ENCODE measurements at places on chromosomes 7 and 10. TPM values are rescaled to one million over a fixed set of nuclear protein-coding genes. Genes with fewer than 3 reads are reported as not detected.

The SEMA4G gene
- total RNA-seq, result 1.1 TPM

The INMT gene
- 15.6 TPM for total RNA-seq

GRCh38 chr7:22487978-22488642 lies 11.9 kb downstream of the STEAP1B start:
- H3K4me3 ChIP-seq, result no peak overlapping the region
- no peaks in the 10 kb centered on the region for H3K27me3 ChIP-seq
- no peak for DNase-seq
- H3K36me3 ChIP-seq, result no peaks in the 10 kb centered on the region
- H3K4me1 ChIP-seq, result peaks cover 8% of the 10 kb centered on the region

GRCh38 chr10:44352316-44353127 lies 32.4 kb downstream of the CXCL12 start:
- no peaks in the 10 kb centered on the region for H3K36me3 ChIP-seq
- H3K4me1 ChIP-seq, result no peaks in the 10 kb centered on the region
- no peak overlapping the region for H3K4me3 ChIP-seq
- H3K27ac ChIP-seq, result no peak overlapping the region
- no peaks in the 10 kb centered on the region for H3K27me3 ChIP-seq

The PRTFDC1 gene
- total RNA-seq, result 3.8 TPM

GRCh38 chr7:41588341-41588740 lies 114.5 kb downstream of the INHBA start:
- no peak overlapping the region for H3K27ac ChIP-seq
- no peak overlapping the region for H3K4me3 ChIP-seq
- no peaks in the 10 kb centered on the region for H3K4me1 ChIP-seq
- DNase-seq, result no peak
- no peaks in the 10 kb centered on the region for H3K36me3 ChIP-seq
- H3K27me3 ChIP-seq, result no peaks in the 10 kb centered on the region

The C10orf90 gene
- total RNA-seq, result not detected

The TEX36 gene
- not detected for total RNA-seq

The ZNF467 gene
- 48.5 TPM for total RNA-seq

DNA sequence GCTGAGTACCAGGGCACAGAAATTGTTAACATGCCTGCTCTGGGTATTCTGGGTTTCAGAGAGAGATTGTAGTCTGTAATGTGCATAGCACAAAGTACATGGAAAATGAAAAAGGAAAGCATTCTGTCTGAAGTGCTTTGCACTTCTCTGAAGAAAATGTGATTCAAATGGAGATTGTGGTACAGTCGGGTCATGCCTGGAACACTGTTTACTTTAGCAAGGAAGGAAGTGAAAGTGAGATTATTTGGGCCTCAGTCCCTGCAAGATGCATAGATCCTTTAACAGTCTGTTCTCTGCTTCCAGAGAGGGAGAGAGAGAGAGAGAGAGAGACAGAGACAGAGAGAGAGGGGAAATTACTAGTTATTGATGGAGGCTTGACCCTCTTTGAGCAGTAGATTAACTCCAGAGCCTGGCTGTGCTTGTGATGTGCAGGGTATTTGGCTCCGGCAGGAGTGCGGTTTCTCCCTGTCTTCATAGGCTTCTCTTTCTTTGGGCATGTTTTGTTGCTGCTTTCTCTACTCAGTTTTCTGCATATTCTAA lies 5.4 kb downstream of the VWC2 start:
- DNase-seq, result no peak
- H3K36me3 ChIP-seq, result no peaks in the 10 kb centered on the region
- no peak overlapping the region for H3K4me3 ChIP-seq

- no peak overlapping the region for H3K4me3 ChIP-seq
Observed at GRCh38 chr10:80579849-80580637, 42.3 kb downstream of the SH2D4B start.

- no peaks in the 10 kb centered on the region for H3K27me3 ChIP-seq
- no peaks in the 10 kb centered on the region for H3K36me3 ChIP-seq
- H3K4me3 ChIP-seq, result no peak overlapping the region
- no peaks in the 10 kb centered on the region for H3K4me1 ChIP-seq
Observed at GRCh38 chr7:82530361-82530760, 86.8 kb upstream of the CACNA2D1 start.

The MSMB gene
- total RNA-seq, result not detected

- no peak for DNase-seq
- H3K4me1 ChIP-seq, result peaks cover 18% of the 10 kb centered on the region
- peaks cover 28% of the 10 kb centered on the region for H3K27me3 ChIP-seq
- no peak overlapping the region for H3K4me3 ChIP-seq
Observed at GRCh38 chr7:128176696-128177095, 64.4 kb upstream of the LEP start.

DNA sequence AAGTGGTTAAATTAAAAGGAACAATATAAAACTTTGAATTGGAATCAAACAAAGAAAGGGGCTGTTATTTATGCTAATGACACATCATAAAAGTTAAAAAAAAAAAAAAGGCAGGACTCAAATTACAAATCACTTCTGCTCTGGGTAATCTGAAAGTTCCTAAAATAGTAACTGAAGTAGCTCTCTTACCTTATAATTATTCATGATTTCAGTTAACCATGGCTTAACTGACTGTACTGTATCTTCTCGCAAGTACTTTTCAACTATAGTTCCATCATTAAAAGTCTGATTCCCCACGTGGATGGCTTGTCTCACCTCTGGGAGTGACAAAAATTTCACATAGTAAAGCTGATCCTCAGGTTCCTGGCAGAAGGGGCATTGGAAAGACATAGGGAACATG lies 82.5 kb downstream of the CPVL start:
- no peaks in the 10 kb centered on the region for H3K27me3 ChIP-seq
- H3K36me3 ChIP-seq, result peaks cover 11% of the 10 kb centered on the region
- H3K4me1 ChIP-seq, result no peaks in the 10 kb centered on the region
- no peak for DNase-seq
- H3K27ac ChIP-seq, result no peak overlapping the region

- H3K4me3 ChIP-seq, result no peak overlapping the region
- H3K27ac ChIP-seq, result no peak overlapping the region
- H3K36me3 ChIP-seq, result no peaks in the 10 kb centered on the region
- H3K4me1 ChIP-seq, result no peaks in the 10 kb centered on the region
- DNase-seq, result no peak
- no peaks in the 10 kb centered on the region for H3K27me3 ChIP-seq
Observed at GRCh38 chr10:64275001-64275400, 753.8 kb downstream of the REEP3 start.

The UBTD1 gene
- 12.0 TPM for total RNA-seq

The LAMB4 gene
- 0.20 TPM for total RNA-seq

- no peak overlapping the region for H3K4me3 ChIP-seq
- no peaks in the 10 kb centered on the region for H3K36me3 ChIP-seq
- H3K4me1 ChIP-seq, result no peaks in the 10 kb centered on the region
Observed at GRCh38 chr10:19800161-19800560, 16.1 kb upstream of the PLXDC2 start.

GRCh38 chr7:1928645-1929348 lies 258.7 kb downstream of the ELFN1 start:
- H3K36me3 ChIP-seq, result no peaks in the 10 kb centered on the region
- no peaks in the 10 kb centered on the region for H3K27me3 ChIP-seq
- H3K27ac ChIP-seq, result no peak overlapping the region
- no peak overlapping the region for H3K4me3 ChIP-seq
- H3K4me1 ChIP-seq, result peaks cover 48% of the 10 kb centered on the region
- peak; percentile 64 for DNase-seq

GRCh38 chr10:83612050-83612449 lies 527.3 kb upstream of the GHITM start:
- no peaks in the 10 kb centered on the region for H3K4me1 ChIP-seq
- H3K27ac ChIP-seq, result no peak overlapping the region
- H3K36me3 ChIP-seq, result no peaks in the 10 kb centered on the region
- H3K27me3 ChIP-seq, result no peaks in the 10 kb centered on the region
- no peak overlapping the region for H3K4me3 ChIP-seq

DNA sequence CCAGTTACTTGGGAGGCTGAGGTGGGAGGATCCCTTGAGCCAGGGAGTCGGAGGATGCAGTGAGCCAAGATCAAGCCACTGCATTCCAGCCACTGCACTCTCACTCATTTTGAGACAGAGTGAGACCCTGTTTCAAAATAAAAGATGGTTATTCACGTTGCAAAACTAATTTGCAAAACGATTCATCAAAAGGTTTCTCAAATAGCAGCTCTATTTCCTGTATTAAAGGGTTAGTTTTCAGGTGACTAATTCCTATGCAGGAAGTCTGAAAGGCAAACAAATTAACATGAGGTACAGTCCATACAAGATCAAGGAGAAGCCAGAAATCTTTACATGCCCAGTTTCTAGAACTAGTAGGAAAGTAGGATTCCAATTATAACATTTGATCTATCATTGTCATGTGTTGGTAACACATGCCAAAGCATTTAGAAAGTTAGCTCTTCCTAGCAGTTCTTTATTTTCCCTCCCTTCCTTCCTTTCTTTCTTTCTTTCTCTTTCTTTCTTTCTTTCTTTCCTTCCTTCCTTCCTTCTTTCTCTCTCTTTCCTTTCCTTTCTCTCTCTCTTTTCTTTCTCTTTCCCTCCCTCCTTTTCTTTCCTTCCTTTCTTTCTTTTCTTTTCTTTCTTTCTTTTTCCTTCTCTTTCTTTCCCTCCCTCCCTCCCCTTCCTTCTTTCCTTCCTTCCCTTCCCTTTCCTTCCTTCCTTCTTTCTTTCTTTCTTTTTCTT lies 49.3 kb downstream of the DENND2A start:
- no peak overlapping the region for H3K27ac ChIP-seq
- no peaks in the 10 kb centered on the region for H3K27me3 ChIP-seq
- no peak overlapping the region for H3K4me3 ChIP-seq
- DNase-seq, result no peak

The AOC1 gene
- total RNA-seq, result 0.69 TPM

The FAM241B gene
- 2.2 TPM for total RNA-seq

The AKR1D1 gene
- total RNA-seq, result not detected

- no peaks in the 10 kb centered on the region for H3K36me3 ChIP-seq
- no peak overlapping the region for H3K27ac ChIP-seq
- H3K4me1 ChIP-seq, result no peaks in the 10 kb centered on the region
- no peaks in the 10 kb centered on the region for H3K27me3 ChIP-seq
- peak; percentile 93 for DNase-seq
Observed at GRCh38 chr7:149414745-149415390, 46.0 kb downstream of the ZNF777 start.

DNA sequence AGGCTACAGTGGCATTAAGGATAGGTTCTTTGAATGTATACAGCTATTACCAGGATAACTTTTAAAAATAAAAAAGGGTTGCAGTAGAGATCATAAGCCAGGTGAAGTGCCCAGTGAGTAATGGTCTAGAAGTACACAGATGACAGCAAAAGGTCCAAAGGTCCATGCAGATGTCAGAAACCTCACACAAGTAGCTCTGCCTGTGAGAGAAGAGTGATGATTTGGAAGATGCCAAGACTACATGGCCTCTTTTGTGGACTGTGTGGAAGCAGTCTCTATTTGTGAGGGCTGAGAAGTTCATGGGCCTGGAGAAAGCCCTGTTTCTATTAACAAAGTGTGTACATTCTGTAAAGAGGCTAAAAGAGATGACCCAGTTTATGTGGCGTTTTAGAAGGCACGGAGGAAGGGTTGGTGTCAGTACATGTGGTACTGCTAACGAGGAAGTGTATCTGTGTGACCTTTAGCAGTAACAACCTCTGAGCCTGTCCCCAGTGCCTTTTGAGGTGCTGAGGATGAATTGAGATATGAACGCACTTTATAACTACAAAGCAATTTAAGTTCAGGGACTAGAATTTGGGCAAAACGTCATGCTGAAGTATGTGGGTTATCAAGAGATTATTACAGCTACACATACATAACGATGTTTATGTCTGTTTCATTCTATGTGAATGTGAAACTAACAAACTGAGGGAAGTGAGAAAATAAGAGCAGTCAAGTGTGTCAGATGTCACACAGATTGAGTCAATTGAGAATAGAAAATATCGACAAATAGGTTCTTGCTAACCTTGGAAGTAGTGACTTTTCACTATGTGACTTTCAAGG lies 7.6 kb downstream of the CYCS start:
- no peak overlapping the region for H3K4me3 ChIP-seq
- peaks cover 16% of the 10 kb centered on the region for H3K36me3 ChIP-seq
- peak overlapping the region; percentile 70 for H3K27ac ChIP-seq
- H3K4me1 ChIP-seq, result peaks cover 25% of the 10 kb centered on the region
- no peaks in the 10 kb centered on the region for H3K27me3 ChIP-seq

GRCh38 chr7:151099486-151100211 lies 13.4 kb downstream of the AGAP3 start:
- no peak overlapping the region for H3K4me3 ChIP-seq
- H3K27me3 ChIP-seq, result no peaks in the 10 kb centered on the region
- H3K27ac ChIP-seq, result no peak overlapping the region
- no peaks in the 10 kb centered on the region for H3K36me3 ChIP-seq

DNA sequence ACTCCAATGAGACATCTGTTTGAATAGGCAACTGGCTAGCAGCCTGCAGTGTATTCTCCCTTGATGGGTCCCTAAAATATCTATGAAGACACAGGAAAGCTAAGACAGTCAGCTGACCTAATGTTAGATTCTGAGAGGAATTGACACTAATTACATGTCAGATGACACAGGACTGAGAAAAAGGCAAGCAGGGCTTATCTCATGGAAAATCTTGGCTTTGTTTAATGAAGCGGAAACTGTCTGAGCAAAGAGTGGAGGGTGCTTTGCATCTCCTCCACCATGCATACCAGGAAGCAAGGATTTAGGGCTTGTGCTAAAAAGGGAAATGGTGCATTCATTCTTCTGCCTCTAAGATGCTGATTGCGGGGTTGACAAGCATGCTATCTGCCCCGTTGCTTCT lies 135.5 kb upstream of the GLI3 start:
- no peak overlapping the region for H3K4me3 ChIP-seq
- no peaks in the 10 kb centered on the region for H3K36me3 ChIP-seq
- H3K27ac ChIP-seq, result no peak overlapping the region
- H3K4me1 ChIP-seq, result no peaks in the 10 kb centered on the region

The TPK1 gene
- total RNA-seq, result 12.1 TPM

DNA sequence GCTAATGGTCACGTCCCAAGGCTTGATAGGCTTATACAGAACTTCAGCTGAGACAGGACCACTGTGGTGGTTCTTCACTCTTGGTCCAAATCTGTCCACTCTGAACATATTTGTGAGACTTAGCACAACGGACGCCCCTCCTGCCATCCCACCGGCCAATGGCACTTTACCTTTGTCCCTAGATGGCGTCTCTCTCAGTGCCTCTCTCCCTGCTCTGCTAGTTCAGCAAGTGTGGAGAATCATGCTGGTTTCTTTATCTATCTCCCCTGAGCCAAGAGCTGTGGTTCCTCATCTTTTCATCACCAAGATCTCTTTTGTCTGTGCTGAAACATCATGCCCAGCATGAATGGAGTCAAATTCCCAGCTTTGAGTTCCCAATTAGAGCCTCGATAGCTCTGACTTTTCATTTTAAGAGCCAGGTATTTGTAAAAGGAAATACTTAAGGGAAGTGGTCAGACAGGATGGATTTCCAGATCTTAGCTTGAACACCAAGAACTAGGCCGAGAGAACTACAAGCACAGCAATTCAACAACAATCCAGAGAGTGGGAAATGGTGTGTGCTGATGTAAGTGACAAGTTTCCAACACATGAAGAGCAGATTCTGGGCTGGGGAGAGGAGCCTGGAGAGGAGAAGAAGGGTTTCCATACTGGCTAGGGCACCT lies 69.5 kb downstream of the ZNF800 start:
- no peaks in the 10 kb centered on the region for H3K4me1 ChIP-seq
- DNase-seq, result no peak
- H3K27me3 ChIP-seq, result no peaks in the 10 kb centered on the region
- H3K36me3 ChIP-seq, result no peaks in the 10 kb centered on the region
- no peak overlapping the region for H3K4me3 ChIP-seq

The PDK4 gene
- 252 TPM for total RNA-seq
